ENCODE measurements at places on chromosomes 7 and 10.

GRCh38 chr7:51015581-51015980, 232.9 kb upstream of the GRB10 start:
- DNase-seq: no peak

DNA sequence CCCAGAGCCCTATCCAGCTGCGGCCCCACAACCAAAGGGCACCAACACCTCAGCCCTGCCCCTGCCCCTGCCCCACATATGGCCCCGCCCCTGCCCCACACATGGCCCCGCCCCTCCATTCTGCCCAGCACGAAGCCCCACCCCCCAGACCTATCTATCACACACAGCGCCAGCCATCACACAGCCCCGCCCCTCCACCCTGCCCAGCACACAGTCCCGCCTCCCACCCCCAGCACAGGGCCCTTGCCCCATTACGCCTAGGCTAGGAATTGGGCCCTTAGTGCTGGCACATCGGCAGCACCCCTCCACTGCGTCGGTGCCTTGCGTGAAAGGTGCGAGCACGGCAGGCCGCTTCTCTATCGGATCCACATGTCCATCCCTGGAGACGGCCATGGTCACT, 126.8 kb downstream of the MAD1L1 start:
- no peak for DNase-seq

DNA sequence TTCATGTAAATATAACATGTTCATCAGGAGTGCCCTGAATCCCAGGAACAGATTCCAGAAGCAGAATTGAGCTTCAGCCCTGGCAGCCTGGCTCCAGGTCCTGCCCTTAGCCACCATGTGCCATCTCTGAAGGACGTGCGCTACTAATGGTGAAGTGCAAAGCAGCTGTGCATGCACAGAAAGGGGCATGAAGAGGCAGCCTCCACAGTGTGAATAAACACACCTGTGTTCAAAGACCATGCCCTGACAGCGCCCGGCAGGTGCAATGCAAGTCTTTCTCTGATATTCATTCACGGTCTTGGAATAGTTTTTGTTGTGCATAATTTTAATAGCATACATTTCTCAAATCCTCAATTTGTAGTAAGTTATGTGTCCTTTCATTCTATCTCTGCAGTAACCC, 250.4 kb upstream of the TCERG1L start:
- no peak for DNase-seq

DNA sequence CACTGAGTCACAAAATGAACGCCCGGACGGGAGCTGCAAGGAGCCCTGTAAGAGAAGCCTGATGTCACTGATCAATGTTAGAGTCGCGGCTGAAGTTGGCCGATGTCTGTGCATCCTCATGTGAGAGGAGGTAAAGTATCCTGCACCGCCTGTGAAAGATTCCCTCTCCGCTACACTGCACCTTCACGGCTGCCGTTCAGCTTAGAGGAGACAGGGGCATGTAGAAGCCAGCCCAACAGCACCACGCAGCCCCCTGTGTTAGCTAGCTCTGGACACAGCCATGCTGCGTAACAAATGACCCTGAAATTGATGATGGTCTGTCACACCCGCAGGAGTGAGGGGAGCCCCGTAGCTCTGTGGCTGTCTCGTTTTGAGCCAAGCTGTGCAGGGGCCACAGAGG, 81.5 kb upstream of the DIP2C start:
- DNase-seq: no peak

- no peak for DNase-seq
Observed at GRCh38 chr7:37372750-37373149, 75.9 kb downstream of the ELMO1 start.

DNA sequence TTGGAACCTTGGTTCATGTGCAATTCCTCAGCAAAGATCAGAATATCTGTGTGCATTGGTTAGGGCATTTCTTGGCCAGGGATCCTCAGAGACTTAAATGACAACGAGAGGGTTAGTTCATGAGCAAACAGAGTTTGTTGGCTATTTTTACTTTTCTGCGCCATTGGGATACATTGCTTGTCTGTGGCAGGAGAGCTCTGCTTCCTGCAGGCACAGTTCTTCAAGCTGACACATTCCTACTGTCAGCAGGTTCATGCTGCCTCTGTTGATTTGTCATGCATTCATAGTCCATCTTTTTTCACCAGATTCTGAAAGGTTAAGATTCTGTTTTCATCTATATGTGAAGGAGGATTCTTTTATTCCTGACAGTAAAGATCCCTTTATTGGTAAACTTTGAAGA, 139.4 kb downstream of the TMEM178B start:
- no peak for DNase-seq

DNA sequence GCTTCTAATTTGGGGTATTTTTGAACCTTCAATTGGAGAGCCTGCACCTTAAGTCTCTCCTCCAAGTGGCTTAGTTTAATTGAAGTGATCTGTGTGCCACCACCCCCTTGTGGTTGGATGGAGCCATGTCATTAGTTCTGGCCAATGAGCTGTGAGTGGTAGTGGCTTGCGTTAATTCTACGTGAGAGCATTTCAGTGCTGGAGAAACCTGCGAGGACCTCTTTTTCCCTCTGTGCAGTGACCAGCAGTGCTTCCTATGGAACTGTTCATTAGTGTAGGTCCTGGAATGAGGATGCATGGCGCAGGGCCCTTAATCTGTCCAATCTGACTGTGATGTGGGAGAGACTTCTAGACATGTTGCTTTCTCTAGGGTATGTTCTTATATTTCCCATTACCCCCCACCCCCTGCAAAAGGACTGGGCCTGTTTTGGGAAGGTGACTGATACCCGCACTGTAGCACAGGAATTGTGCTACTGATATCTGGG, 3.8 kb downstream of the HILPDA start:
- no peak for DNase-seq

DNA sequence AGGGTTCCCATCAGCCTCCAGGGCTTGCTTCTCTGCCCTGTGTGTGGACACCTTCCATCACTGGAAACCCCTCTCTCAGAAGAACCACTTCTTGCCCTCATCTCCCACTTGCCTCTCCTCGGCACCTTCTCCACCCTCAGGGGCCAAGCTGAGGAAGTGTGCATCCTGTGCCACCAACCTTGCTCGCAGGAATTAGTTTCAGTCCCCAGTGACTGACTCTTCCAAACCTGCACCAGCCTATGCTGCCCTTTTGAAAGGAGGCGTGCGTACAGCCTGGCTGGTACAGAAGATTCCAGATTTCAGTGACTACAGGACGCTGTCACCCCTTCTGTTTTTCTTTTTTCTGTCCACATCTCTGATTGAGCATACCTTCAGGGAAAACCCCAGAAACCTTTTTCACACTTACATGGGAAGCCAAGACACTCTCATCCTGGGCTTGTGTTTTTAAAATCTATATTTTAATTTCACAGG, 67.1 kb downstream of the IKZF1 start:
- DNase-seq: no peak

DNA sequence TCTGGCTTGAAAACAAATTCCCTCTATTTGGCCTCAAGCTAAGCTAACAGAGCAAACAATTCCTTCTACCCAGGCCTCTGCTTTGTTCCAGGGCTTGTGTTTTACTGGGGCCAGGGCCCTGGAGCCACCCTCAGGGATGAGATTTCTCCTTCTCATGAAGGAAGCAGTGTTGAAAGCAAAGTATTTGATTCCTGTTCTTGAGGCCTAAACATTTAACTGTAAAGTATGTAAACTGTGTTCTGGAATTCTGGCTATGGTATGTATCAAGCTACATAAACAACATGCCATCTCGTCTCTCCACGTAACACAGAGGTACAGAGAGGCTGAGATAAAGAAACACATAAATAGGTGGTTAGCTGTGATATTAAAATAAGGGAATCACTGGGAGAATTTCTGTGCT, 81.8 kb downstream of the HERPUD2 start:
- DNase-seq: no peak

DNA sequence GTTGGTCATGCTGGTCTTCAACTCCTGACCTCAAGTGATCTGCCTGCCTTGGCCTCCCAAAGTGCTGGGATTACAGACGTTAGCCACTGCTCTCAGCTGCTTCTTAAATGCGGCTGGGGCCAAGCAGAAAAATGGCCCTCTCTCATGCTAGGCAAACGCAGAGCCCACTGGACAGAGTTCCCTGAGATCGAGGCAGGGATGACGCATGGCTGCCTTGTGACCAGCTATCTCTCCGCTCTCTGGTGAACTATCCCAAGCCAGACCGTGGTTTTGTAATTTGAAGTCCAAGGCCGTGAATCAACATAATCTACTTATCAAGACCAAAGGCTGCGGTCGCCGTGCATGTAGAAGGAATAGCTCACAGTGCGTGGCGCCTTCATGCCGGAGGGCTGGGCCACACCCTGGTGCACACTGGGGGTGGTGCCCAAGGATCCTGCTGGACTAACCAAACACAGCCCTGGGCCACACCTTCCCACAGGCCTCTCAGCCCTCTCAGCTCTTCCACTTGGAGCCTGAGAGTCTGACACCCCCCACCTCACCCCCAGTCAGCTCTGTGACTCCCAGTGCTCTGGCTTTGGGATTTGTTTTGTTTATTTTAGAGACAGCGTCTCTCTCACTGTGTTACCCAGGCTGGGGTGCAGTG, 88.1 kb upstream of the CUX1 start:
- no peak for DNase-seq

Data from GM12864 (cell line).